ENCODE measurements at places on chromosomes 4 and X. TPM values are rescaled to one million over a fixed set of nuclear protein-coding genes. Genes with fewer than 3 reads are reported as not detected.
A peak's percentile ranks its signal among the peaks of the same experiment; 100 is the strongest.

- no peak overlapping the region for H3K4me3 ChIP-seq
- DNase-seq = no peak
- no peaks in the 10 kb centered on the region for H3K36me3 ChIP-seq
- H3K4me1 ChIP-seq = no peaks in the 10 kb centered on the region
- no peak overlapping the region for H3K27ac ChIP-seq
Observed at GRCh38 chr4:169417629-169418282, 147.0 kb upstream of the SH3RF1 start.

GRCh38 chr4:98711526-98711925 is 53.1 kb upstream of the TSPAN5 start:
- no peaks in the 10 kb centered on the region for H3K27me3 ChIP-seq
- no peak for DNase-seq
- H3K36me3 ChIP-seq = no peaks in the 10 kb centered on the region
- no peak overlapping the region for H3K27ac ChIP-seq
- no peak overlapping the region for H3K4me3 ChIP-seq

DNA sequence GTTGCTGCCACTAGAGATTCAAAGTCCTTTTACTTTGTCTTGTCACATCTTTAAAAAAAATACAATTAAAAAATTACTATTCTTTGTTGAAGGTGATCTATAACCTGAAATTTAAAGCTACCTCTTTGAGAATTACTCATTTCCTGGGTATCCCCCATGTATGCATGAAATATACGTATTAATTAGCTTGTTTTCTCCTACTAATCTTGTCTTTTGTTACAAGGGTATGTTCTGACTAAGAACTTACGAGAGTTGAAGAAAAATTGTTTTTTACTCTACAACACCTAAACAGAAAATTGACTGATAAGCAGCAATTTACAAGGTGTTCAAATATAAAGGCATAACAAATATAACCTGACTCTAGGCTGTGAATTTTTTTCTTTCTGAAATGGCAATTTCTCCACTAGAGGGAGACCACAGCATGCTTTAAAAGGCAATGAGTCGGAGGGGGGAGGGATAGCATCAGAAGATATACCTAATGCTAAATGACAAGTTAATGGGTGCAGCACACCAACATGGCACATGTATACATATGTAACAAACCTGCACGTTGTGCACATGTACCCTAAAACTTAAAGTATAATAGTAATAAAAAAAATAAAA is 249.6 kb downstream of the OPHN1 start:
- no peak overlapping the region for H3K4me3 ChIP-seq
- no peaks in the 10 kb centered on the region for H3K36me3 ChIP-seq
- no peaks in the 10 kb centered on the region for H3K4me1 ChIP-seq
- H3K27me3 ChIP-seq = no peaks in the 10 kb centered on the region
- H3K27ac ChIP-seq = no peak overlapping the region
- DNase-seq = no peak

DNA sequence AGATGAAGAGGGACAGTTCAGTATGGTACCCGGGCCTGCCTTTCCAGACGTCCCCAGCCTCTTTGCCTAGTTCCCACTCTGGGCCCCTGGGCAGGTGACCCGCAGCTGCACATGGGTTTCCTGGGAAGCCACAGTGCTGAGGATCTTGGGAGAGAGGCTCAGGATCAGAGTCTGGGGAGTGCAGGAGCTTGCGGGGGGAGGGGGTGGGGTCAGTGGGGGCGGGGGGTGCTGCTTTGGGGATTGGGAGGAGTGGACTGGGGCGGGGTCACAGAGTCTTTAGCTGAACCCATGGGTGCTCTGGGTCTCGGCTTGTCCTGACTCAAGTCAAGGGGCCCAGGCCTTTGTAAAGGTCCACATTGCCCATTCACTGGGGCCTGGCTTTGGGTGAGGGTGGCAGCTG is 63.6 kb downstream of the TBL1X start:
- H3K4me3 ChIP-seq = no peak overlapping the region
- no peaks in the 10 kb centered on the region for H3K4me1 ChIP-seq
- DNase-seq = no peak
- H3K27ac ChIP-seq = no peak overlapping the region
- no peaks in the 10 kb centered on the region for H3K27me3 ChIP-seq

KIAA1210 gene
- not detected for total RNA-seq

- no peaks in the 10 kb centered on the region for H3K36me3 ChIP-seq
- H3K27me3 ChIP-seq = no peaks in the 10 kb centered on the region
- H3K4me1 ChIP-seq = no peaks in the 10 kb centered on the region
- H3K4me3 ChIP-seq = no peak overlapping the region
Observed at GRCh38 chr4:174036111-174036510, 247.4 kb downstream of the FBXO8 start.

- DNase-seq = no peak
- H3K4me1 ChIP-seq = no peaks in the 10 kb centered on the region
- no peaks in the 10 kb centered on the region for H3K36me3 ChIP-seq
- H3K27me3 ChIP-seq = no peaks in the 10 kb centered on the region
- H3K4me3 ChIP-seq = no peak overlapping the region
- H3K27ac ChIP-seq = no peak overlapping the region
Observed at GRCh38 chrX:71671043-71671780, 3.9 kb downstream of the LOC101059915 start.

DNA sequence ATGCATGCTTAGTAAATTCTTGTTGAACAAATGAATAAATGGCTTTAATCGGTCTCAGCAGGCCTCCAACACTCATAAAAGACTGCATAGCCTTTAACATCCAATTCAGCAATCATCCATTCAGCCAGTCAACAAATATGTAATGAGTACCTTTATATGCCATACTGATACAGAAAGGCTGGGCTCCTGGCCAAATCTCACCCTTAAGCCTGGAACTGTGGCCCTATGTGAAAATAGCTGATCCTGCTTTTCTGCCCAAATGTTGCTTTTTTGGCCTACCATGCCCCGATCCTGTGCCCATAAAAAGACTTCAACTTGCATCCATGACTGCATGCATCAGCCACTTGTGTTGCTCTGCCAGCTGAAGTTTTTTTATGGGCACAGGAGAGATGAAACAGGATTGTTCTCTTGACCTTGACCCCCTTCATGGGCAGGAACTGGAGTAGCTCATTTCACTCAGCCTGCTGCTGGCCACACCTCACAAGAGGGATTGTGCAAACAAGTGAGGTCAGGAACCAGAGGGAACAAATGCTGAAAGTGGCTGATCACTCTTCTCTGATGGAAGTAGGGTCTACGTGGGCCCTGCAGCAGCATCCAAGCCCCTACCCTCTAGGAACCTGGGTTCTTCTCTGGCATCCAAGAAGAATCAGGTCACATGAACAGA is 75.6 kb downstream of the NPY1R start:
- no peak overlapping the region for H3K27ac ChIP-seq
- no peaks in the 10 kb centered on the region for H3K4me1 ChIP-seq
- no peaks in the 10 kb centered on the region for H3K36me3 ChIP-seq
- no peak overlapping the region for H3K4me3 ChIP-seq
- DNase-seq = no peak
- H3K27me3 ChIP-seq = no peaks in the 10 kb centered on the region

- DNase-seq = no peak
- H3K27ac ChIP-seq = no peak overlapping the region
- H3K4me1 ChIP-seq = no peaks in the 10 kb centered on the region
- H3K36me3 ChIP-seq = peaks cover 19% of the 10 kb centered on the region
Observed at GRCh38 chr4:94516067-94516466, 64.3 kb downstream of the PDLIM5 start.

- H3K36me3 ChIP-seq = peaks cover 29% of the 10 kb centered on the region
- H3K4me3 ChIP-seq = no peak overlapping the region
- H3K27ac ChIP-seq = no peak overlapping the region
- H3K4me1 ChIP-seq = no peaks in the 10 kb centered on the region
- H3K27me3 ChIP-seq = no peaks in the 10 kb centered on the region
Observed at GRCh38 chr4:107619066-107619465, 101.0 kb downstream of the PAPSS1 start.

DNA sequence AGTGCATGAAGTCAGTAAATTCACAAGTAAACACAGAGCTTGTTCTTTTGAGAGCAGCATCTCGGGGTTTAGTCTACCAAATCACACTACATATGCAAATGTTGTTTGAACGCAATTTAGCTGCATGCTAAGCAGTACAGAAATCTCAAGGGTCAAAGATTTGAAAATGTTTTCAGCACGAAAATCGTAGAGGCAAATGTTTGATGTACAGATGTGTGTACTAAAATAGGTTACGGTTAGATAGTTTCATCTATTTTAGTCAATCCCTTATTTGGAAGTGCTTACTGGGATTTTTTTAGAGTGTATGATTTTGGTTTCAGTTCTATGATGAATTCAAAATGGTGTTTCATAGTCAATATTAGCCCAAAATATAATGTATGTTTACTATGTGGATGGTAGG is 1928.2 kb upstream of the TENM3 start:
- no peaks in the 10 kb centered on the region for H3K36me3 ChIP-seq
- H3K4me3 ChIP-seq = no peak overlapping the region
- no peaks in the 10 kb centered on the region for H3K27me3 ChIP-seq
- DNase-seq = no peak
- H3K4me1 ChIP-seq = no peaks in the 10 kb centered on the region

ABCG2 gene
- 0.31 TPM for total RNA-seq

- H3K27me3 ChIP-seq = no peaks in the 10 kb centered on the region
- H3K27ac ChIP-seq = no peak overlapping the region
- H3K4me3 ChIP-seq = no peak overlapping the region
Observed at GRCh38 chrX:93580634-93581033, 92.7 kb downstream of the NAP1L3 start.

DNA sequence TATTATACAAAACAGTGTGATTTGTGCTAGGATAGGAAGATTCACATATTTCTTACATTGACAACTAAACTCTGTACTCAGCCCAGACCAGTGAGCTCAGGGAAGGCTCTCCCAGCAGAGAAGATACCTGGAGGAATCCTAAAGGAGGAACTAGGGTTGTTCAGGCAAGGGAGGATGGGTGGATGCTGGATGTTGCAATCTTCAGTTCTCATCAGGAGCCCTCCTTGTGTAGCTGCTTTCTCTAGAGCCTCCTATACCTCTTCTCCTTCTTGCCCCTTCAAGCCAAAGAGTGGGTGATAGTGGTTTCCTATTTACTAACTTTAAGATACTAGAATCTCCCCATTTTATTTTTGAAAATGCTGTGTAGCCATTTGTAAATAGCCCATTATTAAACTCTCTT is 117.3 kb downstream of the NKX6-1 start:
- H3K27me3 ChIP-seq = peaks cover 7% of the 10 kb centered on the region
- H3K36me3 ChIP-seq = no peaks in the 10 kb centered on the region
- no peaks in the 10 kb centered on the region for H3K4me1 ChIP-seq
- H3K27ac ChIP-seq = no peak overlapping the region
- DNase-seq = no peak

STARD8 gene
- total RNA-seq = 1.5 TPM

GRCh38 chr4:120808475-120809141 is 113.9 kb downstream of the PRDM5 start:
- DNase-seq = no peak
- no peaks in the 10 kb centered on the region for H3K4me1 ChIP-seq
- no peak overlapping the region for H3K4me3 ChIP-seq
- H3K27ac ChIP-seq = no peak overlapping the region
- H3K36me3 ChIP-seq = no peaks in the 10 kb centered on the region
- H3K27me3 ChIP-seq = no peaks in the 10 kb centered on the region

GRCh38 chr4:40238700-40239548 is 42.1 kb downstream of the RHOH start:
- no peaks in the 10 kb centered on the region for H3K4me1 ChIP-seq
- no peak for DNase-seq

BEX2 gene
- total RNA-seq = 23.6 TPM

GRCh38 chrX:150254909-150255308 is 108.2 kb upstream of the MAMLD1 start:
- peak; percentile 5 for DNase-seq
- H3K27me3 ChIP-seq = no peaks in the 10 kb centered on the region
- H3K4me1 ChIP-seq = no peaks in the 10 kb centered on the region
- H3K27ac ChIP-seq = no peak overlapping the region

GRCh38 chr4:65968831-65969558 is 298.7 kb upstream of the EPHA5 start:
- no peak for DNase-seq
- H3K4me3 ChIP-seq = no peak overlapping the region
- H3K36me3 ChIP-seq = no peaks in the 10 kb centered on the region
- no peaks in the 10 kb centered on the region for H3K27me3 ChIP-seq

CD38 gene
- total RNA-seq = not detected

GRCh38 chr4:7326693-7327340 is 107.9 kb downstream of the PSAPL1 start:
- no peak overlapping the region for H3K4me3 ChIP-seq
- H3K27ac ChIP-seq = no peak overlapping the region
- peaks cover 37% of the 10 kb centered on the region for H3K27me3 ChIP-seq
- no peak for DNase-seq
- no peaks in the 10 kb centered on the region for H3K36me3 ChIP-seq

- H3K36me3 ChIP-seq = no peaks in the 10 kb centered on the region
- no peak overlapping the region for H3K27ac ChIP-seq
- peaks cover 3% of the 10 kb centered on the region for H3K4me1 ChIP-seq
Observed at GRCh38 chr4:147325571-147325981, 155.3 kb upstream of the EDNRA start.

CT55 gene
- not detected for total RNA-seq

MAPK10 gene
- 70.2 TPM for total RNA-seq
